Uterus (tissue), 4 donors: ENCODE measurements at places on chromosomes 7 and 10.

DNA sequence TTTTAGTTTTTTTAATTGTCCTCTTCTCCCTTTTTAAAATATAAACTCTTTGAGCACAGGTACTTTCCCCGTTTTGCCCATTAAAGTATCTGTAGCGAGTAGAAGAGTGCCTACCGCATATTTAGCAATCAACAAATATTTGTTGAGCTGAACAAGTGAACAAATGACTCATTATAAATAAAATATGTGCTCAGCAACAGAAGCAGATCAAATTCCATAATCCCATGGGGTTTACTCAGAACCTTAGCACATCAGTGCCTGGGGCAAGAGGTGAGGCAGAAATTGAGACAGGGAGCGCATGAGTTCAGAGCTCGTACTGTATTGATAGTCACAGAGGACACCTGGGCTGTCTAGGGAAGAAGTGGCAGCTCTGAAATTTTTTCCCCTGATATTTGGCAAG is 161.0 kb downstream of the SEM1 start:
- no peaks in the 10 kb centered on the region for H3K27me3 ChIP-seq
- H3K4me3 ChIP-seq, result no peak overlapping the region
- no peaks in the 10 kb centered on the region for H3K4me1 ChIP-seq
- no peaks in the 10 kb centered on the region for H3K36me3 ChIP-seq
- H3K27ac ChIP-seq, result no peak overlapping the region

- H3K4me3 ChIP-seq, result no peak overlapping the region
- H3K36me3 ChIP-seq, result no peaks in the 10 kb centered on the region
- DNase-seq, result no peak
- no peak overlapping the region for H3K27ac ChIP-seq
- H3K27me3 ChIP-seq, result no peaks in the 10 kb centered on the region
Measured at GRCh38 chr10:131925011-131925649, 24.3 kb downstream of the PPP2R2D start.

GRCh38 chr7:24054236-24054635 is 229.8 kb upstream of the NPY start:
- H3K36me3 ChIP-seq, result no peaks in the 10 kb centered on the region
- no peaks in the 10 kb centered on the region for H3K4me1 ChIP-seq
- no peak overlapping the region for H3K4me3 ChIP-seq
- no peak for DNase-seq
- no peak overlapping the region for H3K27ac ChIP-seq
- no peaks in the 10 kb centered on the region for H3K27me3 ChIP-seq

GRCh38 chr7:46939558-46939957 is 642.4 kb downstream of the TNS3 start:
- no peak for DNase-seq
- H3K4me1 ChIP-seq, result no peaks in the 10 kb centered on the region
- no peaks in the 10 kb centered on the region for H3K27me3 ChIP-seq
- no peaks in the 10 kb centered on the region for H3K36me3 ChIP-seq
